Right cardiac atrium (tissue), 5 donors: ENCODE measurements at places on chromosomes 3 and 15. TPM values are rescaled to one million over a fixed set of nuclear protein-coding genes. Genes with fewer than 3 reads are reported as not detected.

ANO10 gene
- total RNA-seq, result 16.5 TPM

PAK6 gene
- total RNA-seq, result 16.5 TPM

CHRM5 gene
- not detected for total RNA-seq

CHRNB4 gene
- not detected for total RNA-seq

FANCD2OS gene
- total RNA-seq, result not detected

SEC22A gene
- total RNA-seq, result 10.0 TPM

FRMD5 gene
- 20.8 TPM for total RNA-seq

PP2D1 gene
- total RNA-seq, result not detected

GRCh38 chr3:14329116-14329830 lies 73.1 kb upstream of the SLC6A6 start:
- no peak for DNase-seq

DNA sequence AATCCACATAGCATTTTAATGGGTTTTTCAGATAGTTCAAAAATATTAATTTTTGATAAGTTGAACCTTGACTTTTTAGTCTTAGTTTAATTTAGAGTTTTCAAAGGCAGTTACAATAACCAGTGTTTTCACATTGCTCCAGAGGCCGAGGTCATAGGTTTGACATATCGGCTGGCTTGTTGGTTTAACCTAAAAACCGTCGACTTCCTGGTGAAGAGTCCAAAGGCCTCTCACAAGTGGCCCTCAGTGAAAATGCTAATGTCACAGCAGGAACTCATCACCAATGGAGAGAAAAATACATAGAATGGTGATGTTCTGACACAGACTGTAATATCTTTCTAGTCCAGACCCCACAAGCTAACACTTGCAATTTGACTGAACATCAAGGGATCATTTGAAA lies 642.3 kb downstream of the PLOD2 start:
- DNase-seq, result no peak

DNA sequence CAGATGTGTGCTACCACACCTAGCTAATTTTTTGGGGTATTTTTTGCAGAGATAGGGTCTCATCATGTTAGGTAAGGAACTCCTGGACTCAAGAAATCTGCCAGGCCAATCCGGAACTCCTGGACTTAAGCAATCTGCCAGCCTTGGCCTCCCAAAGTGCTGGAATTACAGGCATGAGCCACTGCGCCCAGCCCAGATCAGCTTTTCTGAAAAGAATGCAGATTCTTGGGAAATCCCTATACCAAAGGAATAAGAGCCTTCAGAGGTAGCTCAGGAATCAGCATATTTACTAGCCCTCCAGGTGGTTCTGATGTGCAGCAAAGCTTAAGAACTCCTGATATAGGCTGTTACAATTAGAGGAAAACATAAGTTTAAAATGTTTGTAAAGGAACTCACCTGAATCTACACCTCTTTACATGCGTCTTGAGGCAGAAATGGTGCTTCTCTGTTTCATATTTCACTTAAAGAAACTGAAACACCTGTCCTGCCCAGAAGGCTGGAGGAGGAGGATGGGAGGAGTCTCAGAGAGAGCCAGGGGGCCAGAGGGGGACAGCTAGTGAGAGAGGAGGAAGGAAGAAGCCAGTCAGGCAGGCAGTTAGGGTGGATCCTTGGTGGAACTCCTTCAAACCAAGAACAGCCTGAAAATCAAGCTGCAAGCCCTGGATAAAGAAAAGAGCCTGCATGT lies at the start of gene XCR1:
Gene XCR1, minus strand, starts transcription at position 463 of the 685 bp plus-strand sequence. CDS start 5,536 bp downstream, outside the sequence.
- no peak for DNase-seq

DNA sequence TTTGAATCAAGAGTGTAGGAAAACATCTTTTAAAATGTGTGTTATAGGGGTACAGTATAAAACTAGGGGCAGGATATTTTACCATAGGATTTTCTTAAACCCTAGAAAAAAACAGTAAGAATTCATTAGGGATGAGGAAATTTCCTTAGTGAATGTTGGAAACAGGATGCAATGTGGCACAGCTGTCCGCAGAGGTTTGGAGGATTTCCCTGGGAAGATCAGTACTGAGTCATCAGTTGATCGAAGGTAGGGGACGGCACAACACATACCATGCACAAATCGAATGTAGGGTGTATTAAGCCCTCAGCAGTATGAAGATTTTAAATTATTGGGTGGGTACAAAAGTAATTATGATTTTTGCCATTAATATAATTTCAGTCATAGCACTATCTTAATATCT lies 49.9 kb downstream of the FNDC3B start:
- no peak for DNase-seq

DNA sequence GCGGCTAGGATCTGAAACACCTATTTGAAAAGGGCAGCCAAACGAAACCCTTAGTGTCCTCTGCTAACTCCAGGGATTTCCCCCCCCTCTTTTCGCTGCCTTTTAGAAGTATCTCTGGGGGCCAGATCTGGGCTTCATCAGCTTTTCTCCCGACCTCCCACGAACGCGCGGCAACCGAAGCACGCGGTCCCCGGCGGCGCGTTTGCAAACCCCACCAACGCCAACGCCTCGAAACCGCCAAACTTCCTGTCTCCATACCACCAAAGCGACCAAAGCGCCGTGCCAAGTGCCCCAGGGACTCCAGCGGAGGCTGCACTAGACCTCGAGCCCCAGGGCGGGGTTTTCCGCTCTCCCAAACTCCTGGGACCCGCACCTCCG lies 155.8 kb upstream of the FRMD4B start:
- peak; percentile 75 for DNase-seq
